ENCODE measurements at places on chromosomes 7 and 10.

- DNase-seq: no peak
Measured at GRCh38 chr7:48168159-48168558, 3.1 kb upstream of the ABCA13 start.

DNA sequence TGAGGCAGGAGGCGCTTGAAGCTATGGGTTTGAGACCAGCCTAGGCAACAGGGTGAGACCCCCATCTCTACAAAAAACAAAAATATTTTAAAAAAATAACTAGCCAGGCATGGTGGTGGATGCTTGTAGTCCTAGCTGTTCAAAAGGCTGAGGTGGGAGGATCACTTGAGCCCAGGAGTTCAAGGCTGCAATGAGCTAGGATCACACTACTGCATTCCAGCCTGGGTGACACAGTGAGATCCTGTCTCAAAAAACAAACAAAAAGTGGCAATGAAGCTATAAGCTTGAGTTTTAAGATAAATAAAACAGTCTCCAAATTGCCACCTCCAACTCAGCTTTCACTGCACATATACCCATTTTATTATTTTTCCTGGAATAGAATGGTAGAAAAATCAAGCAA lies 281.3 kb downstream of the IPMK start:
- DNase-seq: no peak

DNA sequence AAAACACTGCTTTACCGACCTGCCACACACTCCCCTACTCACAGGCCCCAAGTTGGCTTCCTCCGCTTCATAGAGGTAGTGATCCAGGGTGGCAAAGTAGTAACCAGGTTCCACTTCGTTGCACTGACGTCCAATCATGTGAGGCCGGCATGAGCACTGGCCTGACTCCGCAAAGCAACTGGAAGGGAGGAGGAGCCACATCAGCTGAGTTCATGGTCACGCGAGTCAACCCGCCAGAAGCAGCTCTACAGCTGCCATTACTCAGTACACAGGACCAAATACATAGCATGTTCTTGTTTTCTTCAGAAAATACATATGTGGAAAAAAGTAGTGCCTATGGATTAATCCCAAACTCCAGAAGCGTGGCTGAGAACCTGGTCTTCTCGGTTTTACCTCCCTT lies 38.5 kb downstream of the LAMB1 start:
- DNase-seq: no peak

- no peak for DNase-seq
Measured at GRCh38 chr10:86730227-86730626, 26.2 kb upstream of the BMPR1A start.

- no peak for DNase-seq
Measured at GRCh38 chr10:2469802-2470201, 597.5 kb upstream of the PFKP start.

- peak; percentile 62 for DNase-seq
Measured at GRCh38 chr7:43729214-43729923, at the start of gene COA1. TSS of gene COA1 (minus strand) at chr7:43729523. CDS start at chr7:43648614, 80,909 bp downstream.

- no peak for DNase-seq
Measured at GRCh38 chr7:33733870-33734650, 171.3 kb upstream of the BMPER start.

GRCh38 chr7:48088559-48089045 lies 463 bp upstream of the UPP1 start:
- DNase-seq: no peak

- no peak for DNase-seq
Measured at GRCh38 chr10:74371696-74372095, 220.7 kb downstream of the ADK start.

DNA sequence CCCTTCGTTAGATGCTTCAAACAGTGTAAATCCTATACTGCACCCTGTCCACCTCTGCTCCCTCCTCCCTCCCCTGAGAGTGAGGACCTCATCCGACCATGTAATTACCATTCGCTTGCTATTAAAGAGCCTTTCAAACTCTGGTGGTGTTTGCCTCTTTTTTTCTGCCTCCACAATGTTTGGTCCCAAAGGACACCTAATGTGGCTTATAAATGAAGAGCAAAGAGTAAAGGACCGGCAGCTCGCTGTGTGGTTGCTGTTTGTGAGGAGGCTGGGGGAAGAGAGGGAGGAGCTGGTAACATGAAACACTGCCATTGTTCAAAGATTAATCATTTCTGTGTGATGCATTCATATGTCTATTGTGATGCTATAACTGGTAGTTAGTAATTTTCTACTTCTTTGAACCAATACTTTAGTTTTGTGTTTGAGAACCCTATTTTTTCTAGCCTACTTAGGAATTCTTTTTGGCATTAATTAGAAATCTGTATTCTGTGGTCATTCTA lies 27.9 kb downstream of the MTURN start:
- DNase-seq: no peak

DNA sequence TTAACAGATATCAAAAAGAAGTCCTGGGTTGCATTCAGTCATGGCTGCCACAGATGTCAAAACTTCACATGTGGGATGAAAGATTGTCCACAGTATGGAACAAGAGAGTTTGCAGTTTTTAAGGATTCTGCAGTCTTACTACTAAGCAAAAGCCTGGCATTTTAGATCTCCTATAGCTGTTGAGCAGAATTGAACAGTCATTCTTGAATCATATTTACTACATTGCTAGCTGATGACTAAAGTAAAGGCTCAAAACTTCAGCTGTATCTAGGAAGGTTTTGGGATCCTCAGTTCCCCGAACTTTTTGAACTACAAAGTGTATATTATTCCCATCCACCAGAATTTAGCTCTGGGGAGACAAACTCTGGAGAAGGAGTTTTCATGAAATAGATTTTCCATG lies 31.0 kb downstream of the BET1 start:
- DNase-seq: no peak

DNA sequence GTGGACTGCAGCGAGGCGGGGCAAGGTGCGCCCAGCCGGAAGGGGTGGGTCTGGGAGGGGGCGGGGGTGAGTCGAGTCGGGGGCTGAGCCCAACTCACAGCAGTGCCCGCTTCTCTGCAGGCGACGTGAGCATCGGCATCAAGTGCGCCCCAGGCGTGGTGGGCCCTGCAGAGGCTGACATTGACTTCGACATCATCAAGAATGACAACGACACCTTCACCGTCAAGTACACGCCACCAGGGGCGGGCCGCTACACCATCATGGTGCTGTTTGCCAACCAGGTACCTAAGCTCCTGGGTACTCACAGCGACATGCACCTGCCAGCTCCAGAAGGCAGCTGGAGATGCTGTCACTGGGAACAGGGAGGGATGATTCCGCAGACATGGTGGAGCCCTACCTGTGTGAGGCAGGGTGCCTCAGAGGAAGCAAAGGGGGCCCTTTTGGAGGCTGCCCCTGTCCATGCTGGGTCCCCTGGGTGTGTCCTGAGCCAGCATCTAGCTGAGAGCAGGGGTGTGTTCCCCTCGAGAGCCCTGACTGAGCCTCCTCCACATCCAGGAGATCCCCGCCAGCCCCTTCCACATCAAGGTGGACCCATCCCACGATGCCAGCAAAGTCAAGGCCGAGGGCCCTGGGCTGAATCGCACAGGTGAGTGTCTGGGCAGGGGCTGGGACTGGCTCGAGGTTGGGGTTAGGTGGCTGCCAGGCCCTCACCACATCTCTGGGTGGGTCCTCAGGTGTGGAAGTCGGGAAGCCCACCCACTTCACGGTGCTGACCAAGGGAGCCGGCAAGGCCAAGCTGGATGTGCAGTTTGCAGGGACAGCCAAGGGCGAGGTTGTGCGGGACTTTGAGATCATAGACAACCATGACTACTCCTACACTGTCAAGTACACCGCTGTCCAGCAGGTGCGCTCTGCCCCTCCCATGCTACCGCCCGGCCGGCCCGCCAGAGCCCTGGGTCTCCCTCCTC lies 12.8 kb downstream of the FLNC start:
- DNase-seq: no peak

DNA sequence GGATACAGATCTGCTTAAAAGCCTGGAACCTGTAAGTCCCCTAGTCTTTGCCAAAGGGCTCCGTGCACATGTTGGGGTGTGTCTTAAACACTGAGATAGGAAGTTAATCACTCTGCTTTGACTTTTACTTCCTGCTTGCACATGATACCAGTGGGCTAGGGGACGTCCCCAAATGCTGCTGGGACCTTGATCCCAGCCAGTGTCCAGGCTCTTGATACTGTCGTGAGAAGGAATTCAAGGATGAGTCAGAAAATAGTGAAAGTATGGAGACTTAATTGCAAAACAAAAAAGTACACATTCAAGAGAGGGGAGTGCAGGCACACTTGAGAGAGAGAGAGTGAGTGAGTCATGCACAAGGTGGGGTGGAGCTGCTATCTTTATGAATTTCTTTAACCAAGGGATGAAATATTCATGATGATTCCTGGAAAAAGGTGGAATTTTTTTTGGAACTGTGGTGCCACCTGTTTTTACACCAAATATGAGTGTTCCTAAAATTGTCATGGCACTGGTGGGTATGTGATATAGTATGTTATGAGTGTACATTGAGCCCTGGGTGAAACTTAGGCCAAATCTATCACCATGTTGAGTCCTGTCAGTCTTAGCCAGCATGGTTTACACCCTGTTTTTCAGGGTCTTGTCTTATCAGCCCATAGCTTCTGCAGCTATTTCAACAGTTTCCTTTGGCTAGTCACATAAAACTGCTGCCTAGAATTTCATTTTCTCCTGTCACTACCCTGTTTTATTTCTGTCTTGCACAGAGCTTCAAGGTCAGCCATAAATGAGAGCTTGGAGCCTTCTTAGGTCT lies 88.3 kb upstream of the CYP26C1 start:
- no peak for DNase-seq

- DNase-seq: no peak
Measured at GRCh38 chr10:70850097-70850496, 34.3 kb downstream of the SGPL1 start.

- no peak for DNase-seq
Measured at GRCh38 chr10:122460891-122461293, 461 bp upstream of the HTRA1 start.

DNA sequence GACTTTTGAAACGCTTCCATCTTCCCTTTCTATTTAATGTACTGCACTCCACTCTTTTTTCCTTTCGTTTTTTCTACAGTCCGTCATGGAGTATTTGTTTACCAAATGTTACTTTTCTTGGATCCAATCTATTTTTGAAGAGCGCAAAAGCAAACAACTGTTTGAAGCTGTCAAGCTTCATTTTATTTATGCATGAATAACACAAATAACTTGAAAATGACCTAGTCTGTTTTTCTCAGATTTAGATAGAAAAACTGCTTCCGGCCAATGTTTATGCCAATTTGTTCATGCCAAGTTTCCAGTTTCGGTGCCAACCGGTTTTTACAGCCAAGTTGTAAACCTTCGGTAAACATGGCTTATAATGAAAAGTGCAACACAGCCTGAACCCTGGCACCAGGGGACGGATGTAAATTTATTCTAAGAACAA lies 150.9 kb upstream of the KLF6 start:
- DNase-seq: no peak

DNA sequence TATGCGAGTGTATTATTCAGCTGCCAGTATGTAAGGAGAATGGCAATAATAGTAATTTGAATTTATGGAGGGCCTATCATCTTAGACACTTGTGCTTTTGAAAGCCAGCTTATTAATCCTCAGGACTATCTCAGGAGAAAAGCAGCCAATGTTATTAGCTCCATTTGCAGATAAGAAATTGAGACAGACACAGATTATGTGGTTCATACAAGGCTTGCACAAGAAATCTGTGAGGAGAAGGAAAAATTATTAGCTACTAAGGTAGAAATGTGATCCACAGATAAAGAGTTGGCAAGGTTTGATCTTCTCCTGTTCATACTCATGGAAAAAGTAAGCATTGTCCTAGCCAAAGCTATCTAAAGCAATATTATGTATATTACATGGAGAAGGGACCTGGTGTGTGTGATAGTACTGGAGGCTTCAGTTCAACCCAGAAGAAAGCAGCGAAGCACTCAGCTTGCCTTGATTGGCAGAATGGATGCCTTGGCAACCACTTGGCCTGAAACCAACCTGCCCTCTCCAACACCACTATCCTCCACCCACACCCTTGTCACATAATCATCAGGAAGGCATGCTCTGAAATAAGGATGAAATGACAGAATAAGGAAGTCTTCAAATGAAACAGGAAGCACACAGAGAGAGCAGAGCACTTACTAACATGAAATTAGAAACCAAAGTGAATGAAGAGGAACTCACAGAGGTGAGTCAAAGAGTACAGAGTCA lies 18.0 kb downstream of the MACC1 start:
- DNase-seq: no peak

DNA sequence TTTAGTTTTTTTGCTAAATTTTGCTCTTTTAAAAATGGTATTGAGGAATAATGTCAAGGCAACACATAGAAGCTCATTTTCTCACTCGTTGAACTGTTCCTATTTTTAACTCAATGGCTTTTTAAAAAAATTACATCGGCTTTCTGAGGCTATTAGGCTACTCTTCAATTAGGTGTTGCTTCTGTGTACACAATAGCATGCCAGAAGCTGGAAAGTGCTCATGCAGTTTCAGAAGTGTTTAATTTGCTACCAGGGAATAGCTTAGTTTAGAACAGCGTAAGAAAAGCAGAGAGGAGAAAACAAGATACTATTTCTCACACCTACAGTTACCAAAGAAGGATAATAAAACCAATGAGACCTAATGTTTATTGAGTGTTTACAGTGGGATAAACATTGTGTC lies 157.4 kb downstream of the NXPH1 start:
- no peak for DNase-seq

GRCh38 chr7:105853931-105854419 lies 22.4 kb downstream of the ATXN7L1 start:
- DNase-seq: no peak

DNA sequence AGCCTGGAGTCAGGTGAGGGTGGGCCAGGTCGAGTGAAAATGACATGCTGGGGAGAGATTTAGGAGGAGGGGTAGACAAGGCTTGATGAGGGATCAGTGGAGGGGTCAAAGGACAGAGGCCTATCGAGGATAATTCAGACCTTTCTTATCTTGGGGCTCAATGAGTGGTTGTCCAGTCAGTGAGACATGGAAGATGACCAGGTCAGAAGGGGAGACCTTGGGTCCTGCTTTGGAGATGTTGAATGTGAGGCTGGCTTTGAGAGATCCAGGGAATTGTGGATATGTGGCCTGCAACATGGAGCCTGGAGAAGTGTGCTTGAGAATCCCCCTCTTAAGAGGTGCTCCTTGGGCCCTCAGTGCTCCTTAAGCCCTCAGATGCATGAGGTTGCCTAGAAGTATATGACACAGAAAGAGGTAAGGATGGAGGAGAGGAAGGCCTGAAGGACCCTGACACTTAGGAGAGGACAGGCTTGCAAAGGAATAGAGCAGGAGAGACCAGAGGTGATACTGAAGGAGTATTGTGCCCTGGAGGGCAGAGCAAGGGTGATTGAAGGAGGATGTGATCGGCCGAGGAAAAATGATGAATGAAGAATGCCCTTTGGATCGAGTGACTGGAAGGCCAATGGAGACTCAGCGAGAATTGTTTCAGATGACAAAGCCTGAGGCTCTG lies 129.8 kb upstream of the GPR26 start:
- no peak for DNase-seq

- no peak for DNase-seq
Measured at GRCh38 chr10:1468811-1469210, 268.5 kb downstream of the ADARB2 start.

GRCh38 chr10:27646604-27647175 lies 98.9 kb downstream of the MKX start:
- no peak for DNase-seq

DNA sequence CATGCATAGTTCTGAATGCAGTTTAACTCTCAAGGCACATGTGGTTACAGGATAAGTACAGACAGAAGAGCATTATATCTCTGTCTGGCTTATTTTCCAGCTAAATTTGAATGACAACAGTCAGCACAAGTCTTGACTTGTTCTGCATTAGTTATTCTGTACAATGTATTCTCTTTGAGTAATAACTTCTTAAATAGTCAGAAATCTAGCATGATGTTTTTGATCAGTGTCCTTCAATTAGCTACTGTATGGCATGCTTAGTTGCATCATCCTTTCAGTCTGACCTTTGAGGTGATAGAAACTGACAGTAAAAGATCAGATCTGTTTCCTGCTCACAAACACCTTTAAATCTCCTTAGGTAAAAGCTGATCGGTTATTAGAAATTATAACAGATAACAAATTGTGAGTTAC lies 118.1 kb downstream of the ARL4A start:
- DNase-seq: no peak
